Naive thymus-derived CD8-positive, alpha-beta T cell (primary cell): ENCODE measurements at places on chromosomes 16 and 17. TPM values are rescaled to one million over a fixed set of nuclear protein-coding genes. Genes with fewer than 3 reads are reported as not detected.

DNA sequence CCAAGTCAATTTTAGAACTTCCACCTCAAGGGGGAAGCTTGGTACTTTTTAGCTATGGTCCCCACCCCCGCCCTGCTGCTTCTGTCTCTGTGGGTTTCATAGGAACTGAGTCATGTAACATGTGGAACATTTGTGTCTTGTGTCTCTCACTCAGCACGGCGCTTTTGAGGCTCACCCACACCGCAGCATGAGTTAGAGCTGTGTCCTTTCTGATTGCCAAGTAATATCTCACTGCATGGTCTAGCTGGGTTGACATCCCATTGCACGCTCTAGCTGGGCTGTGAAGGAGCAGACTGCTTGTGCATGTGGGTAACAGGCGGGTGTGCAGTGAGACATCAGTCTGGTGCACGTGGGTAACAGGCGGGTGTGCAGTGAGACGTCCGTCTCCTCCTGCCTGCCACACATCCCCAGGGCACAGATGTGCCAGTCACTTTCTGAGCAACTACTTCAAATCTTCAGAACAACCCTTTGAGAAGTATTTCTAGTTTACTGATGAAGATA, 26.4 kb upstream of the SLC7A5 start:
- DNase-seq, result no peak

PLSCR3 gene
- total RNA-seq, result 79.4 TPM

OR2C1 gene
- total RNA-seq, result not detected

PRSS53 gene
- total RNA-seq, result 11.4 TPM

- DNase-seq, result no peak
Observed at GRCh38 chr17:31875081-31875480, 16.0 kb upstream of the COPRS start.

TNFRSF12A gene
- total RNA-seq, result 0.57 TPM
